ENCODE measurements at places on chromosomes 3 and 15.

DNA sequence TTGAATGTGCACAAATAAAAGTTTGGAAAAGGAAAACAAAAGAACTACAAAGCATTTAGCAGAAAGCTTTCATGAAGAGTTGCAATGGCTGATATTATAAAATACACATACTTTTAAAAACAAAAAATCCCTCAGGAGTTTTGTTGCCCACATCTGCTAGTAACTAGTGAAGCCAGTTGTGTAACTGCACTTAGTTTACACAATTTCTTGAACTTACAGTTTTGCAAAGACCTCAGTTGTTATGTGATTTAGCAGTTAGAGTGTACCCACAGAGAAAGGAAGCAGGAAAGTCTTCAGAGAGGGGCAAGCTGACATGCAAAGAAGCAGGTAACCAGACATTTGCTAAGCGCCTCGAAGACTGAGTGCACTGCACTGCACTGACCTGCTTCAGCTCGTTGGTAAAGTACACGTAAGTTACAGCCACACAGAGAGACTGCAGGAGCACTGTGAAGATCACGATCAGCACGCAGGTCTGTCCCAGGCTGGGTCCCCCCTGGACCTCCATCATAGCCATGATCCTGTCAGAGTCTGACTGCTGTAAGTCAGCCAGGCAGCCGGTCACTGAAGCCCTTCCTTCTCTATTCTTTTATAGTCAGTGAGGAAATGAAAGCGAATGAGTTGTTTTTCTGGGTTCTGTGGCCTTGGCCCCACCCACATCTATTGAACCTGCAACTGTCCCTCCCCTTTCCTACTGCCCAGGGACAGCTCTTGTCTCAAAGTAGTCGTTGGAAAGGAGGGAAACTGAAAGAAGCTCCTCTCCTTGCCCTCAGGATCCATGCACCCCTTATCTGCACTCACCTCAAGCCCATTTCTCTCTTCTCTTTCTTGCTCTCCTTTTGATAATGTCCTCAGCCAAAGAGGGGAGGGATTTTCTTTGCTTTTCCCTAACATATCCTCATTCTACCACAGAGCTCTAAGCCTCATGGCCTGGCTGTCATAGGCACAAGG is at the start of gene TNFSF10:
TSS of gene TNFSF10 (minus strand) at position 560 of the 948 bp plus-strand sequence. CDS start at position 514, 46 bp downstream.
- DNase-seq: no peak

GRCh38 chr15:48437178-48437577 is 105.9 kb downstream of the DUT start:
- DNase-seq: peak; percentile 37

DNA sequence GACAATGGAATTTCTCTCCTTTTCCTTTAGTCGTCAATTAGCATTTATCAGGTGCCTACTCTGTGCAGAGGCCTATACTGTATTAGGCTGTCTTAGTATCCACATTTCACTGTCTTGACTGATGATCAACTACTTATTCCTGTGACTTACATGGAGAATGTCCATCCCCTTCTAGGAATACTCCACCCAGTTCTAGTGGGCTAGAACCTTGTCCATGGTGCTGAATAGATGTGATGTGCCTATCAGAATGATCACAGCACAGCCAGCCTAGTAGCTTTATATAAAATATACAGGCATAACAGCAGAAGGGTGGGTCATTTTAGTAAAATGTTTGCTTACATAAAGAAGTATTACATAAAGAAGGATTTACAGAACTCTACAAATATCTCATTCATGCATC is 621.4 kb downstream of the PDCD6IP start:
- no peak for DNase-seq

GRCh38 chr3:4015426-4015825 is 216.2 kb downstream of the LRRN1 start:
- DNase-seq: no peak

DNA sequence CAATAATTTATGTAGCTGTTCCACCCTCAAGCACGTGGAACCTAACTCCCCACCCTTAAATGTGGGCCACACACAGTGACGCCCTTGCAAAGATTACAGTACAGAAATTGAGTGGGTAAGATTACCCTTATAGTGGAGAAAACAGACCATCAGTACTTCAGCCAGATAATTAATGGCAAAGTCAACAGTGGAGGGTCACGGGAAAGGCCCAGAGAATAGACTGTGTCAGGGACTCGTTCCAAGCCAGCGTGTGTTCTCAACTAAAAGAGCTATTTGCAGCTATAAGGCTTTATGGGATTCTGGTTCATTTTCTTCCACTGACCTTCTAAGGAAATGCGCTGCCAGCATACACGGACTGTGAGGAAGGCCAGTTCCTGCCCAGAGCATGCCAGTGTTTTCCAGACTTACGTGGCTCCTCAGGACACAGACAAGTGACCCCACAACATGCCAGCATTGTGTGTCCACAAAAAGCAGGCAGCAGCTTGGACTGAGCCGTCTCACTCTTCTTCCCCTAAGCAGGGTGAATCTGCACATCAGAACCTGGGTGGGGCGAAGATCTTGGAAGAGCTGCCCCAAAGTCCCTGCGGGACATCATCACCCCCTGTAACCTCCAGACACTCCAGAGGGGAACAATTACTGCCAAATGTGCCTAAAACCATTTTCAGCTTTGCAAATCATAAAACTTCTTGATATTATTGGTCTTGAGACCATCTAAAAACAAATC is 428.5 kb downstream of the OCA2 start:
- DNase-seq: no peak

DNA sequence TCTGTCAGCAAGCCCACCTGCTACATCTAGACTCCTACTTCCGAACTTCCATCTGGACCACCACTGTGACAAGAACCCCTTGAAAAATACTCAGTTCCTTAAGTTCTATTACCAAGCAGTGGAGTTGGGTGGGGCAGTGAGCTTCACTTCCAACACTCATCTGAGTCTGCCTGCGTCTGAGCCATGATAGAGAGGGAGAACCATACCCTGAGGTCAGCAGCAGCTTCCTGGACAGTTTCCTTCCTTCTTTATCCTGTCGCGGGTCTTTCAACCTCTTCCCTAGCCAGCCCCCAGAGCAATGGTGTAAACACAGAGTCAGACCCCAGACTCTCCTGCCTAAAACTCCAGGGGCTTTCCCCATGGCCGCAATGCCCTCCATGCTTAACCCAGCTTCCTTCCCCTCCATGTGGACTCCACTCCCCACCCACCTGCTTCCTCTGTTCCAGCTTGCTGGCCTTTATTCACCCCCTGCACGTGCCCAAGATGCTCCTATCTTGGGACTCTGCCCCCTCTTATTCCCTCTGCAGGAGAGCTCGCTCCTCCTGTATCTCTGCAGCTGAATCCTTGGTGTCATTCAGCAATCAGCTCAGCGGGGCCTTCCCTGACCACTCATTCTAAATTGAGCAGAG is 211.2 kb downstream of the SHQ1 start:
- no peak for DNase-seq

DNA sequence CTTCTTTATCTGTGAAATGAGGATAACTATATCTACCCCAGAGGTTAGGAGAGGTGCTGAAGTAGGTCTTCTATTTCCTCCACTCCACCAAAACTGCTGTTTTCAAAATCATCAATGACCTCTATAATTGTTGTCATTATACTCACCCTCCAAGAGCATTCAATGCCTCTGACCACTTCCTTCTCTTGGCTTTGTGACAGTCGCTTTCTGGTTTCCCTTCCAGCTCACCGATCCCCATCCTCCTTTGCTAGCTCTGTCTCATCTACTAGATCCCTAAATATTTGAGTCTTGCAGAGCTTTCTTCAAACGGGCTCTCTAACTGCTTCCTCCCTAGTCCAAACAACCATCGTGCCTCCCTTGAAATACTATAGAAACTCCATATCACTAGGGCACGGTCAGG is 153.5 kb downstream of the RPLP1 start:
- DNase-seq: no peak

GRCh38 chr15:57205996-57206395 is 170.3 kb upstream of the CGNL1 start:
- DNase-seq: no peak

DNA sequence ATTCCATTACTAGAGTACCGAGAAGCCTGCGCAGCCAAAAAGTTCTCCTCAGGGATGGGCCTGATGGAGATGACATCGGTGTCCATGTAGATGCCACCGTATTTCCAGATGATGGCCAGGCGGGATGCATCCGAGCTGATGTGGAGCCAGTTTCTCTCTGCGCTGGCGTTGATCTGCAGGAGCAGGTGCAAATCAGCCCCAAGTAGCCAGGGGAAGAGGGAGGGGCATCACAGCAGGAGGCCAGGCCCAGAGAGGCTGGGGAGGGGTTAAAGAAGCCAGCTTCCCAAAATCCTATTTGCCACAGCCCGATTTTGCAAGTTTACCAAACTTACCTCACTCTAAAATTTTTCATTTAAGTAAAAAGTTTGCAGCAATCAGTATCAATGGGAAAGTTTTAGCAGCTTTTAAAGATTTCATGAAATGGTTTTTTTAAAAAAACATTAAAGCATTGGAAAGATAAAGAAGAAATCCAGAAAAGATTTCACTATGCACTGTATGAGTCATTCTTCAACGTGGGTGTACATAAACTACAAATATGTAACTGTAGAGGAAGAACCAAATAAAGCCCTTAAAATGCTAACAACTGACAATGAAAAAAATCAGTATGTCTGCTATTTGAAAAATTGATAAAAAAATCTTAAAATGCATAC is 7.4 kb downstream of the A4GNT start:
- peak; percentile 75 for DNase-seq

GRCh38 chr3:105534491-105534890 is 167.8 kb downstream of the ALCAM start:
- no peak for DNase-seq

DNA sequence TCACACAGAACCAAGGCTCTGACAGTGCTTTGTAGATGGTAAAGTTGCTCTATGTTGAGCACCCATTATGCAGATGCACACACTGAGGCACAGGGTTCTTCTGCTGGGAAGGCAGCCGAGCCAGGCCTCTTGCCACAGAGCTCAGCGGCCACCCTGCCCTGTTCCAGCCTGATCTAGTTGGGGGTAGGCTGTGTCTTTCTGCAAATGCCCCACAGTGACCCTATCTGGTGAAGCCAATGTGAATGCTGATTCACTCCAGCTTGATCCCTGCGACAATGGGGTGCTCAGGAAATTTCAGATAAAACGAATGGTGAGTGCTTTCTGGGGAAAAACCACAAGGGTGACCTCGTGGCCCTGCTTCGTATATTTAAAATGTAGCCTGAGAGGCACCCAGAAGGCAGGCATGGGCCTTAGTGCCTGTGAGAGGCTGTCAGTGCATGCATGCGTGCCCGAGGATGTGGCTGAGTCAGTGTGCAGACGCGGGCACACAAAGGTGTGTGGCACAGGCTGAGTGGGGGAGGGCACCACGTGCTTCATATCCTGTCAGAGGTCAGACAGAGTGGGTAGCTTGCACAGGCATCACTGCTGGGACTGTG is 85.7 kb downstream of the ATP2B2 start:
- no peak for DNase-seq

- DNase-seq: peak; percentile 82
Measured at GRCh38 chr3:53134631-53135232, 4.5 kb upstream of the RFT1 start.

DNA sequence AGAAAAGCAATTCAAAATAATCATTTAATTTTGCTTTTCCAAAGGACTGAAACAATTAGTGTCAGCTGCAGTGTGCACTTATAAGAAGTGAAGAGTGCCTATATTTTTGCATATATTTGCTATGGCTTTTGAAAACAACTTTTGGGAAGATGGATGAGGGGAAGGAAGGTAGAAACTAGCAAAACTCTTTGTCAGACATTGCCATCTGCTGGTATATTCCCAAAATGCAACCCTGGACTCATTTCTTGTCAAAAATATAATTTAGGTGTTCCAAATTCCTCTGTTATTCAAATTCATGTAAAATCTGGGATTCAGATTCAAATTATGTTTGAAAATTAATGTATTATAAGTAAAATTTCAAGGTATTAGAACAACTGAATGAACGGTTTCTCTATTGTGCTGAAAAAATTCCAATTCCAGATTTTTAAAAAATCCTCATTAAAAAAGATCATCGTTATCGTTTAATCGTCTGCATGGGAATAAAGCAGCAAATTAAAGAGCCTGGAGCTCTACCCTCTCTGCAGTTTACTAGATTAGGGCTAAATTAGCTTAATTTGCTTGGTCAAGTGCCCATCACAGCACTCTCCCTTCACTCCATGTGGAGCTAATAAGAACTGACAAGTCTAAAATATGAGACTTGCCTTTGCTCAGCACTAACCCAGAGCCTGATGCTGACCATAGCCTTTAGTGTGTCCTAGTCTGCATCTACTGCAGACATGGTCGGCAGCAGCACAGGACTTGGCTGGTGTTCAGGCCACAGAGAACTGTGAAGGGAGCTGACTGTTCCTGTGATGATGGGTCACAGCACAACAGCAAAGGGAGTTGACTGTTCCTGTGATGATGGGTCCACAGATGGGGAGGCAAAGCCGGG is 67.9 kb upstream of the MITF start:
- DNase-seq: peak; percentile 67

- DNase-seq: no peak
Measured at GRCh38 chr3:108053067-108053466, 37.8 kb downstream of the CD47 start.

GRCh38 chr15:81653259-81653658 is 279.2 kb upstream of the TMC3 start:
- no peak for DNase-seq

- peak; percentile 6 for DNase-seq
Measured at GRCh38 chr3:46162975-46163555, 45.0 kb downstream of the CCR1 start.

DNA sequence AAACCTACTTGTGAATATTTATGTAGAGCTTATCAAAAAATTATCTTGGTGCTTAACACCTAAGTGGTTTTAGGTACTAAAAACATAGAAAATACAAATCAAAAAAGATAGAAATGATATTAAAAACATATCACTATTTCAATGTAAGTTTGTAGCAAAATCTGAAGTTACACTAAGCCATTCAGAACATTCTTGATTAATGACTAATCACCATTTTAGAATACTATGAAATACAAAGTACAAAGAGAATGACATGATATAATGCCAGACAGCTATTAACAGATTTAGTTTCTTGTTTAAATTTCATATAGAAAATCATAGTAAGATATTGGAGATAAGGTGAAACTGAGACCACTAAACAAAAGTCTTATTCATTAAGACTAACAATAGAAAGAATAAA is 169.7 kb upstream of the AGTR1 start:
- peak; percentile 58 for DNase-seq

DNA sequence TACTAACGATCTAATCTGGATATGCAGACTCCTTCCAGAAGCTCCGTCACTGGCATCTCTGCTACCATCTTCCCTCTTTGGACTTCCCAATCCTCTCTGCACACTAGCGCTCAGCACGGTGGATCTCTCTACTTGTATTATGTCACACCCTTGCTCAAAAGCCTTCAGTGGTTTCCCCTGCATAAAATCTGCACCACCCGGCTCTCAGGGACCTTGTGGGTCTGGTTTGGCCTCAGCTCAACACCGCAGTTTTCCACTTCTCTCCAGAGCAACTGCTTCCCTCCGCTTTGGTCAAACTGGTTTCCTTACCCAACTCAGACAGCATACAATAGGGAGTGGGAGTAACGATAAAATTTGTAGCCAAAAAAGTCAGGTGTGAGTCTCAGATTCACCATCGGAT is 30.7 kb upstream of the HES1 start:
- DNase-seq: no peak

GRCh38 chr15:58201516-58201915 is 63.3 kb downstream of the AQP9 start:
- peak; percentile 41 for DNase-seq
